ENCODE measurements at places on chromosomes 16 and 17. TPM values are rescaled to one million over a fixed set of nuclear protein-coding genes. Genes with fewer than 3 reads are reported as not detected.

GRCh38 chr16:10219742-10220141, 37.5 kb upstream of the GRIN2A start:
- H3K4me1 ChIP-seq: no peaks in the 10 kb centered on the region
- H3K27ac ChIP-seq: no peak overlapping the region
- H3K36me3 ChIP-seq: no peaks in the 10 kb centered on the region
- no peaks in the 10 kb centered on the region for H3K27me3 ChIP-seq

DNA sequence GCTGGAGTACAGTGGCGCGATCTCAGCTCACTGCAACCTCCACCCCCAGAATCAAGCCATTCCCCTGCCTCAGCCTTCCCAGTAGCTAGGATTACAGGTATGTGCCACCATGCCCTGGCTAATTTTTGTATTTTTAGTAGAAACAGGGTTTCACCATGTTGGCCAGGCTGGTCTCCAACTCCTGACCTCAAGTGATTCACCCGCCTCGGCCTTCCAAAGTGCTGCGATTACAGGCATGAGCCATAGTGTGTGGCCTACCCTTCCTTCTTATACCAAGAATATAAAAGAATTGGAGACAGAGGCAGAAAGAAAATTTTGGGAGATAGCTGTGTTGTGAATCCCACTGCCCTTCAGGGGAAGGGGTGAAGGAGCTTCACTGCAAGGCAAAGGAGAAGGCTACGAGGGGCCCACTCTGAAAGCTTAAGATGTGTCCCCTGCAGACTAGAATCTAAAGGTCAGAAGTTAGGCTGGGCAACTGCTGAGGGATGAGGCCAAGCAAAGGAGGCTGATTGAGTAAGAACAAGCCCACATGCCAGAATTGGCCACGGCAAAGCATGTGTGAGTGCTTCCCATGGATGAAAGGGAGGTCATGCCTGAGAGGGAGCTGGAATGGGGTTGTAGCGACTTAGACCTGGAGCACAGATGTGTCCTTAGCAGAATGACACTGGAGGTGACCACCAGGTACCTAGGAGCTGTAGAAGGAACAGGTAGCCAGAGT, 8.4 kb upstream of the CRYBA1 start:
- no peak overlapping the region for H3K4me3 ChIP-seq
- no peaks in the 10 kb centered on the region for H3K27me3 ChIP-seq
- H3K36me3 ChIP-seq: no peaks in the 10 kb centered on the region
- H3K4me1 ChIP-seq: no peaks in the 10 kb centered on the region
- H3K27ac ChIP-seq: no peak overlapping the region

GRCh38 chr16:16015849-16016248, 66.4 kb downstream of the ABCC1 start:
- peaks cover 6% of the 10 kb centered on the region for H3K4me1 ChIP-seq
- no peak for DNase-seq
- no peak overlapping the region for H3K27ac ChIP-seq
- H3K27me3 ChIP-seq: no peaks in the 10 kb centered on the region
- no peak overlapping the region for H3K4me3 ChIP-seq

ZDHHC1 gene
- 4.4 TPM for polyA plus RNA-seq

MT2A gene
- 195 TPM for polyA plus RNA-seq
